ENCODE measurements at places on chromosomes 3 and 15. TPM values are rescaled to one million over a fixed set of nuclear protein-coding genes. Genes with fewer than 3 reads are reported as not detected.

Gene CSPG5
- 0.37 TPM for total RNA-seq

DNA sequence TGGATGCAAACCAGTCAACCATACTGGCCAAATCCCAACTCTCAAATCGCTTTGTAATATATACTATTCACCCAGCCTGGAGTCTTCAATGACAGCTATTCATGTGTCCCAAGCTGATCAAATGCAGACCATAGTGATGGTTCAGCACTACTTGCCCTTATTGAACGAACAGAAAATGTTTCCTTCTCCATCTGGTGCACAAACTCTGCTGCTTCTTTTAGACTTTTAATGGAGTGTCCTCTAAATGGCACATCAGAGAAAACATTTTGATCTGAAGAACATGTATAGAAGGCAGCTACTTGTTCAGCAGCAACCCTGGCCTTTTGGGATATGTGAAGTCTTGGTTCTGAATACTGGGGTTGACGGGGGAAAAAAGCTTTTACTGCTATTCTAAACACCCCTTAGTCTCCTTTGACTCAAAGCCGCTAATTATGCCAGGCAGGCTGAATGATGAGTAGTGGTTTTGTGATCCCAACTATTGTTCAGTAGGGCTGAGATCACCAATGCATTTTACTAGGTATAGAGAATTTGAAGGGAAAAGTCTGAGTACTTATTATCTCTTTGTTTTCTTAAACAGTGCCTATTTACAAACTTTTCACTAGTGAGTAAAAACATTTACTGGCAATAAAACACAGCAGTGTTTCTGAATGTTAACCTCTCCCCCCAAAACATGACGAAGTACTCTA, 781.2 kb downstream of the ROBO1 start:
- DNase-seq: no peak

DNA sequence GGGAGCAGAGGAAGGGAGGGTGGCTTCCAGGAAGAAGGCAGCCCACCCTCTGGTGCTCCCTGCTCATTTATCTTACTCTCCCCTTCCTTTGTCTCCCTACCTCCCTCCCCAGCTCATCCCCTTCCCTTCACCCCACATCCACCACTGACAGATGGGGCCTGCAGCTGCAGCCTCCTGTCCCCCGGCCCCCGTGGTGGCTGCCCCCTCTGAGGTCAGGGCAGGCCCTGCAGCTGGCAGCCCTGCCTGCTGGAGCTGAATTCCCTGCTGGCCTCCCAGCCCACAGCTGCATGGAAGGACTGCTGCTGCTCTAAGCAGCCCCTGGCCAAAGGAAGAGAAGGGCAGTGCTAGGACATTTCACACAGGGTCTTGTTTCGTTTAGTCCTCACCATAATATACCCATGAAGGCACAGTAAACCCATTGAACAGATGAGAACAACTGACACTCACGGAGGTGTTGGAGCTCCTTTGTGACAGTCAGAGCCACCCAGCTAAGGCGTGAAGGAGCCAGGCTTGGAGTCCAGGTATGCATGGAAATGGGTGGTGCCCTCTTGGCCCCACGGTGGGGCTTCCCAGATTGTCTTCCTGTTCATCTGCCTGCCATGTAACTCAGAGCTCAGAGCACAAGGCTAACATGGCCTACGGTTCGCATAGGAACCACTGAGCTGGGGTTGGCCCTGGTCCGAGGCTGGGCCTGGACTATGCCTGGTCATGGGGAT, 121.7 kb upstream of the PRR20G start:
- no peak for DNase-seq

- no peak for DNase-seq
Measured at GRCh38 chr3:19994796-19995195, 17.3 kb downstream of the PP2D1 start.

GRCh38 chr3:153242896-153243295, 80.9 kb downstream of the RAP2B start:
- DNase-seq: no peak
